HepG2 (cell line): ENCODE measurements at places on chromosomes 13 and 19.

- H3K27ac ChIP-seq = no peak overlapping the region
- H3K27me3 ChIP-seq = no peaks in the 10 kb centered on the region
- no peak overlapping the region for H3K4me3 ChIP-seq
- H3K36me3 ChIP-seq = peaks cover 68% of the 10 kb centered on the region
- H3K4me1 ChIP-seq = no peaks in the 10 kb centered on the region
Observed at GRCh38 chr13:98348466-98349200, 171.6 kb upstream of the RNF113B start.

GRCh38 chr19:4429771-4430171, 27.3 kb downstream of the CHAF1A start:
- peaks cover 72% of the 10 kb centered on the region for H3K36me3 ChIP-seq
- H3K27ac ChIP-seq = no peak overlapping the region
- no peak overlapping the region for H3K4me3 ChIP-seq
- DNase-seq = no peak

- peaks cover 10% of the 10 kb centered on the region; the same call in 1 of the 2 replicates for H3K4me1 ChIP-seq
- no peaks in the 10 kb centered on the region for H3K27me3 ChIP-seq
- H3K4me3 ChIP-seq = no peak overlapping the region
- H3K36me3 ChIP-seq = 0 out of 3 replicates have a peak, but pooled peaks cover 5% of the 10 kb centered on the region
- DNase-seq = no peak
Observed at GRCh38 chr19:49631014-49631588, 8.8 kb downstream of the RRAS start.

DNA sequence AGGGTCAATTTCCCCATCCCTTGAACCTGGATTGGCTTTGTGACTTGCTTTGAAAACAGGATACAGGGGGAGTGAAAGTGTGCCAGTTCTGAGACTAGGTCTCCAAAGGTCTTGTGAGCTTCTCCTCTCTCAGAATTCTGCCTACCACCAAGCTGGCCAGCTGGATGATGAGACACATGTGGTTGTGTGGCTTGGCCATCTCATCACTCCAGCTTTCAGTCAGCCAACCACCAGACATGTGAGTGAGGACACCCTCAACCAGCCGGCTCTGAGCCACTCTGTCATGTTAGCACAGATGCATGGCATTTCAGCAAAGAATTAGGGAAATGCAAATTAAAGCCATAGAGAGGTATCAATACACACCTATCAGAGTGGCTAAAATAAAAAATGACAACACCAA, 29.5 kb downstream of the ENOX1 start:
- H3K27ac ChIP-seq = no peak overlapping the region
- no peak overlapping the region for H3K4me3 ChIP-seq
- no peak for DNase-seq
- H3K4me1 ChIP-seq = no peaks in the 10 kb centered on the region
- H3K27me3 ChIP-seq = no peaks in the 10 kb centered on the region

DNA sequence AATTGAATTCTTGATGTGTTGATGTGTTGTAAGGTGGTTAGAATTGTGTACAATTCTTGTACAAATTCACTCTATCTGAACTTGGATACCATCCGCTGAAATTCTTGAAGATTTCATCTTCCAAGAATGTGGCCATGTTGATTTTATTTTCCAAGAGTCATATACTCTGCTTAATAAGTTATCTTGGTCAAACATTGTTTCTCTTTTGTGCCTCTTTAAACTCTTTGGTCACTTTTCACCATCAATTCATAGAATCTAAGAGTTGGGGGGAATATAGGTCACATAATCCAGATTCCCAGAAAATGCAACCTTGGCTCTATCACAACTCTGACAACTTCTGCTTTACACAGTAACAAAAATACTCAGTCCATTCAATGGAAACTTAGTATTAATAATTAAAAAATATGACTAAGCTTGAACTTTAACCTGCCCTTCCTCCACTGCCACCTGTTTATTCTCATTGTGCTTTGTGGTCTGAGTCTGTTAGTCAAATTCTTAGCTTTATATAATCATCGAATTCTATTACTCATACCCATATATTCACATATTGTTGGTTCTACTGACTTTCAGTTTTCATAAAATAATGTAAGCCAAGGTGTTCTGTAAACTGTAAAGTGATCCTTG, 373.2 kb downstream of the LMO7 start:
- H3K4me3 ChIP-seq = no peak overlapping the region
- no peaks in the 10 kb centered on the region for H3K36me3 ChIP-seq
- no peak overlapping the region for H3K27ac ChIP-seq
- no peak for DNase-seq
- no peaks in the 10 kb centered on the region for H3K4me1 ChIP-seq

GRCh38 chr13:66003558-66003957, 1226.6 kb downstream of the PCDH9 start:
- no peak overlapping the region for H3K27ac ChIP-seq
- H3K4me3 ChIP-seq = no peak overlapping the region
- no peak for DNase-seq
- H3K36me3 ChIP-seq = no peaks in the 10 kb centered on the region

DNA sequence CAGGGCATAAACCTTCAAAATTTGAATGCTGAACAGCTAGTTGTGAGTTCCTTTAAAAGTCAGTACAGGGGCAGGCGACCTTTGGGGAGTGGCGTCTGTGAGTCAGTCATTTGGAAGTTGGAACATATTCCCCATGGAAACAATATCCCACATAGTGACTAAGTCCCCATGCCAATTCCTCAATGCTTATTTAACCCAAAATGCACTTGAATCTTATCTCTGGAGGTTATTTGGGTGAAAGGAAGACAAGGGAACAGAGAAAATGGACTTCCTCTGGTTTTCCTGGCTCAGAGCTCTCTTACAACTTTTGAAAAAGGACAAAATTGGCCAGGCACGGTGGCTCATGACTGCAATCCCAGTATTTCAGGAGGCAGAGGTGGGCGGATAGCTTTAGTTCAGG, 479.2 kb upstream of the NBEA start:
- no peak for DNase-seq
- H3K27ac ChIP-seq = no peak overlapping the region
- H3K4me1 ChIP-seq = no peaks in the 10 kb centered on the region
- no peaks in the 10 kb centered on the region for H3K27me3 ChIP-seq

GRCh38 chr13:24742977-24743376, 21.0 kb upstream of the RNF17 start:
- no peaks in the 10 kb centered on the region for H3K36me3 ChIP-seq
- no peak overlapping the region for H3K27ac ChIP-seq
- H3K4me1 ChIP-seq = no peaks in the 10 kb centered on the region
- no peak overlapping the region for H3K4me3 ChIP-seq
- DNase-seq = no peak
- H3K27me3 ChIP-seq = peaks cover 3% of the 10 kb centered on the region

DNA sequence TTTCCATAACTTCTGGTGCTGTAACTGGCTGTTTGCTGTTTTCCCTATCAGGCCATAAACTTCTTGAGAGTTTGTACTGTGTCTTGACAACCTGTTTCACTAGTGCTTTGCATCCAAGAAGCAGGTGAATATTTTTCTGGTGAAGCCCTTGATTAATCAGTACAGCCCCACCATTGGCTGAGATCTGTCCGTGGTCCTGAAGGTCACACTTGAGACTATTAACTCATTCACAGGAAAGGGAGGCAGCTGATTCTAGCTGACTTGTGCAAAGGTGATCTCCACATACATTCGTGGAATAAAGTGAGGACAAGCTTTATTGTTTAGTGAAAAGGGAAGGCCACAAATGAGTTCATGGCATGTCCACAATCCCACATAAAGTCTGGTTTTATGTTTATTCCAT, 61.4 kb upstream of the ZNF835 start:
- no peak overlapping the region for H3K27ac ChIP-seq
- no peaks in the 10 kb centered on the region for H3K27me3 ChIP-seq
- H3K4me3 ChIP-seq = no peak overlapping the region
- no peaks in the 10 kb centered on the region for H3K36me3 ChIP-seq
- no peaks in the 10 kb centered on the region for H3K4me1 ChIP-seq

- H3K36me3 ChIP-seq = no peaks in the 10 kb centered on the region
- no peak overlapping the region for H3K4me3 ChIP-seq
- no peak for DNase-seq
- no peaks in the 10 kb centered on the region for H3K4me1 ChIP-seq
- no peak overlapping the region for H3K27ac ChIP-seq
Observed at GRCh38 chr13:112179421-112179820, 112.5 kb downstream of the SOX1 start.

DNA sequence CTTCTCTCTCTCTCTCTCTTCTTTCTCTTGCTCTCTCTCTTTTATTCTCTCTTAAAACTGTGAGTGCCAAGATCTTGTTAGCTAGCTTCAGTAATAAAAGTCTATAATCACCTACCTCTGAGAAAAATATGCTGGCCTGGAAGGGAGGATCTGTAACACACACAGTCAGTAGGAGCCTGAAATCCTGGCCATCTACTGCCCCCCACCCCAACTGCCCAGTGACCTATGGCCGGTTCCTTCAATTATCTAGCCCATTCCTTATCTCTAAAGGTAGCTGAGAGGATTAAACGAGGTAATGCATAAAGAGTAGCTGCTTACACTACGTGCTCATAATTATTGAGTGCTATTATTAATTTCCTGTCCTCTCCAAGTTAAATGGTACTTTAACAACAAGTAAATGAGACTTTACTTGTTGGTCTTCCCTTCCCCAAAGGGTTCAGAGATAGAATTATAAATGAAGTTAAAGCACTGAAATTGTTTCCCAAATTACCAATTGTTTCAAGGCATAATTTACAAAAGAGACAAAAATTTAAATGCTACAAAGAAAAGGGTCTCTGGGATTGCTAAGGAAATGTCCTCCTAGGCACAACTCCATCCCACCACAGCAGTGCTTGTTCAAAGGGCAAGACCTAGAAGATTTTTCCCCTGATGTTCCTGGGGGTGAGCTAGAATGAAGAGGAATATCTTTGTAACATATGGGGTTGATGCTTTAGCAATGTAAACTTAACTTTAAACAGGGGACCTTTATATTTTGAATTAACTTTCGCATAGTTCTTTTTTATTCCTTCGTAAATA, 1.8 kb downstream of the LCP1 start:
- peaks cover 4% of the 10 kb centered on the region; the same call in 1 of the 3 replicates for H3K27me3 ChIP-seq
- H3K4me3 ChIP-seq = no peak overlapping the region
- H3K27ac ChIP-seq = no peak overlapping the region
- no peak for DNase-seq

DNA sequence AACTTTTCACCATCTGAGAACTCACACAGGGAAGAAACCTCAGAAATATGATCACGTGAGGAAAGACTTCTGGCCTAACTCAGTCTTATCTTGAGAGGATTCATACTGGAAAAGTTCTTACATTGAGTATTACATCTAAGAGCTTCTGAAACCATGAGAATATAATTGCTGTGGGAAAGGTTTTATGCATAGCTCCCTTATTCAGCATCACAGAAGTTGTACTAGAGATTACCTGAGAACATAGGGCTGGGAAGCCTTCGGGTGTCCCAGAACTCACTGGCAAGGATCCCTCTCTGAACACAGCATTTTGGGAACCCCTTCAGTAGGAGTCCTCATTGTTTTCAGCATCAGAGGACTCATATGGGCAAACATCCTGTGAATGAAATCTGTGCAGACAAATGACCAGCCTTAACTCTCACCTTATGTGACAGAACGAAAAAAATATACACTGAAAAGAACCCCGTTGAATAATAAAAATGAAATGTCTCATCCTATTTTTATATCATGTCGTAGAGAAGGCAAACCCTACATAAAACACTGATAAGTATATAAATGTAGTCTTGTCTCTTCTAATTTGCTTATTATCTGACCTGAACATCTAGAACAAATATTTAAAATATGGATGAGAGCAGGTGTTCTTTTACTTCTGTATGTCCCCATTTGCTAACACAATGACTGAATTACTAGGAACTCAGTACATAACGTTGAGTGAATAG, 14.2 kb downstream of the ZNF274 start:
- no peak overlapping the region for H3K27ac ChIP-seq
- H3K27me3 ChIP-seq = no peaks in the 10 kb centered on the region
- peak; percentile 10 for DNase-seq
- peaks cover 31% of the 10 kb centered on the region for H3K36me3 ChIP-seq

DNA sequence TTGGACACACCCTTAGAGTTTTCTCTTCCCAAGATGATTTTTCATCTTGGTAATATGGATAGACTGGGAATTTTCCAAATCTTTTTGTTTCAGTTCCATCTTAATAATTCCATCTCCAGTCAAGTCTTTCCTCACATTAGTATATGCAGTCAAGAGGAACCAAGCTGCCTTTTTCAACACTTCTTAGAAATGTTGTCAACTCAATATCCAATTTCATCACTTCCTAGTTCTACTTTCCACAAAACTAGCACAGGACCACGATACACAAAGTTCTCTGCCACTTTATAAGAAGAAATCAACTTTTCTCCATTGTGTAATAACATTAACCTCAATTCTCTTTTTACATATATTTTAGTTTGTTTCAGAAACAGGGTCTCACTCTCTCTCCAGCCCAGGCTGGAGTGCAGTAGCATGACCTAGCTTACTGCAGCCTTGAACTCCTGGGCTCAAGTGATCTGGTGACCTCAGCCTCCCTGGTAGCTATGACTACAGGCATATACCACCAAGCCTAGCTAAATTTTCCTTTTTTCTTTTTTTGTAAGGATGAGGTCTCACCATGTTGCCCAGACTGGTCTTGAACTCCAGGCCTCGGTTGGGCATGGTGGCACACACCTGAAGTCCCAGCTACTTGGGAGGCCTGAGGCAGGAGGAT, 15.5 kb downstream of the ZNF443 start:
- no peak overlapping the region for H3K4me3 ChIP-seq
- H3K27ac ChIP-seq = peak overlapping the region; percentile 30
- peaks cover 9% of the 10 kb centered on the region; the same call in 1 of the 2 replicates for H3K4me1 ChIP-seq
- peaks cover 7% of the 10 kb centered on the region for H3K36me3 ChIP-seq

DNA sequence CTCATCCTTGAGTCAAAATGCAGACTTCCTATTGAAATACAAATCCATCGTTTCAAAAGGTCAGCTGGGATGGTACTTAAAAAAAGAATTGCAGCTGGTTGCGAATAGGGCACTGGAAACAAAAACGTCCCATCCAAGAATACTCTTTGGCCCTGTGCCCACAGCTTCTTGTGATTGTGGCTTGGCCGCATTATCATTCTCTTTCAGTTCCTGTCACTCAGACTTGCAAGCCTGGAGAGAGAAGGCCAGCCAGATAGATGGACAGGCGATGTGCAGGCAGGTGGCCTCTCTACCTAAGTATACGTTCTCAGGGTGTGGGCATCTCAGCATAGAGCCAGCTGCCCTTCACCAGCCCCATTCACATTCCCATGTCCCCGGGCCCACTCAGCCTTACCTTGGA, 208.5 kb upstream of the ZNF536 start:
- H3K27me3 ChIP-seq = no peaks in the 10 kb centered on the region; the same call in 1 of the 2 replicates
- H3K36me3 ChIP-seq = no peaks in the 10 kb centered on the region
- H3K4me3 ChIP-seq = no peak overlapping the region
- H3K27ac ChIP-seq = no peak overlapping the region

GRCh38 chr19:16001481-16002312, 52.9 kb downstream of the OR10H4 start:
- H3K27ac ChIP-seq = no peak overlapping the region
- peaks cover 1% of the 10 kb centered on the region; the same call in 1 of the 2 replicates for H3K27me3 ChIP-seq
- H3K4me1 ChIP-seq = peaks cover 16% of the 10 kb centered on the region; the same call in 1 of the 2 replicates
- H3K36me3 ChIP-seq = no peaks in the 10 kb centered on the region
- peak overlapping the region; percentile 35 for H3K4me3 ChIP-seq

- peak overlapping the region; percentile 32; the same call in 1 of the 2 replicates for H3K4me3 ChIP-seq
- peaks cover 10% of the 10 kb centered on the region for H3K27me3 ChIP-seq
- H3K4me1 ChIP-seq = peaks cover 74% of the 10 kb centered on the region
- no peak overlapping the region for H3K27ac ChIP-seq
- no peak for DNase-seq
- no peaks in the 10 kb centered on the region for H3K36me3 ChIP-seq
Observed at GRCh38 chr13:113398963-113399754, 35.2 kb upstream of the GRTP1 start.

- no peak overlapping the region for H3K4me3 ChIP-seq
- H3K27ac ChIP-seq = no peak overlapping the region
- H3K36me3 ChIP-seq = no peaks in the 10 kb centered on the region
- H3K4me1 ChIP-seq = no peaks in the 10 kb centered on the region
Observed at GRCh38 chr13:61275251-61275650, 140.4 kb downstream of the PCDH20 start.

- H3K4me3 ChIP-seq = no peak overlapping the region
- H3K27me3 ChIP-seq = no peaks in the 10 kb centered on the region
- no peaks in the 10 kb centered on the region for H3K4me1 ChIP-seq
- H3K36me3 ChIP-seq = no peaks in the 10 kb centered on the region
Observed at GRCh38 chr13:105773241-105773640, 762.2 kb downstream of the EFNB2 start.
